SHP77 (cell line): ENCODE measurements at places on chromosomes 12 and 14.

- DNase-seq, result no peak
These were observed 337.0 kb downstream of the FSCB start for GRCh38 chr14:44170101-44170500.

- peak; percentile 3 for DNase-seq
These were observed 33.9 kb downstream of the SPX start for GRCh38 chr12:21559855-21560569.

GRCh38 chr14:67881225-67881624 is 61.6 kb downstream of the RAD51B start:
- DNase-seq, result no peak

GRCh38 chr14:96285667-96286066 is 29.7 kb downstream of the BDKRB1 start:
- no peak for DNase-seq

DNA sequence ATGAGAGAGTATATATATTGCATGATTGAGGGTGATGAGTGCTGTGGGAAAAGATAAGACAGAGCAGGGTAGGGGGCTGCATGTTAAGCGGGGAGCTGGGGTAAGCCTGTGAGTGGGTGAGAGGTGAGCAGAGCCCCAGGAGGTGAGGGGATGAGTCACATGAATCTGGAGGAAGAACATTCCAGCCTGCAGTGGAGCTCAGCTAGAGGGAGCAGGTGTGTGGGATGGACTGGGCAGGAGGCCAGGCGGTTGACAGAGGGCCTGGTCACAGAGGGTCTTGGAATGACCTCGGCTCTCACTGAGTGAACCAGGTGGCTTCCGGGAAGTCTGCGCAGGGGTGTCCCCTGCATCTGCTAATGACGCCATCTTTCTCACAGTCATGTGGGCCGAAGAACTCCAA is 44.4 kb downstream of the GIT2 start:
- peak; percentile 79 for DNase-seq

GRCh38 chr12:131674373-131674772 is 36.5 kb upstream of the SFSWAP start:
- no peak for DNase-seq

- no peak for DNase-seq
These were observed 20.1 kb upstream of the ANO2 start for GRCh38 chr12:5964913-5965900.

GRCh38 chr12:109358154-109358869 is 10.6 kb downstream of the MYO1H start:
- no peak for DNase-seq

- no peak for DNase-seq
These were observed 2.8 kb downstream of the FGD6 start for GRCh38 chr12:95214466-95214865.

DNA sequence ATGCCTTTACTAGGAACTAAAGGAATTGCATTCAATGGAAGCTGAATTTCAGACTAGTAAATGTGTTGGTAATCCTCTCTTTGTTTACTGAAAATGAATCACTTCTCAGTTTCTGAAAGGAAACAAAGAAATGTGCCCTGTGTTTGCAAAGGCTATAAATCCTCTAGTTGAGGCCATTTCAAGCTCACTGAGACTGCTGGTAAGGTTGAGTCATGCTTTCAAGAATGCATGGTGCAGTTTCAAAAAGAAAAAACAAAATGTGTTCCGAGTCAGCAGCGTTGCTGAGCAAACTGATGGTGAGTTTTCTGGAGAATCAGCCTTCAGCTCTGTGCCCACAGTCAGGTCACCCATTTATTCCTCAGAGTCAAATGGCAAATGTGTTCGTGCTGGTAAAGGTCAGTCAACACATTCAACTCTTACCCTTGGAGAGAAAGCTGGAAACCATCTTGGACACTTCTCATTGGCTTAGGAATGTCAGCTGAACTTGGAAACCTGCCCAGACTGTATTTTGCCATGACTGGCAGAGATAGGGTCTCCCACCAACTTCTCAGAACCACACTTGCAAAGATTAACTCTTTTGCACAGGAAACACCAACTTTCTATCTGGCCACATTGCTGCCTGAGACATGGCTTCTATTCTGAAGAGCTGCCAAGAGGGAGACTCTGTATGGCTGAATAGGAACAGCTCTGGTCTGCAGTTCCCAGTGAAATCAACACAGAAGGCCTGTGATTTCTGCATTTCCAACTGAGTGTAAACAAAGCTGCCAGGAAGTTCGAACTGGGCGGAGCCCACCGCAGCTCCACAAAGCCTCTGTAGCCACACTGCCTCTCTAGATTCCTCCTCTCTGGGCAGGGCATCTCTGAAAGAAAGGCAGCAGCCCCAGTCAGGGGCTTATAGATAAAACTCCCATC is 484.4 kb downstream of the ATP23 start:
- peak; percentile 26 for DNase-seq

- DNase-seq, result no peak
These were observed 111.9 kb upstream of the C14orf180 start for GRCh38 chr14:104467641-104468040.

DNA sequence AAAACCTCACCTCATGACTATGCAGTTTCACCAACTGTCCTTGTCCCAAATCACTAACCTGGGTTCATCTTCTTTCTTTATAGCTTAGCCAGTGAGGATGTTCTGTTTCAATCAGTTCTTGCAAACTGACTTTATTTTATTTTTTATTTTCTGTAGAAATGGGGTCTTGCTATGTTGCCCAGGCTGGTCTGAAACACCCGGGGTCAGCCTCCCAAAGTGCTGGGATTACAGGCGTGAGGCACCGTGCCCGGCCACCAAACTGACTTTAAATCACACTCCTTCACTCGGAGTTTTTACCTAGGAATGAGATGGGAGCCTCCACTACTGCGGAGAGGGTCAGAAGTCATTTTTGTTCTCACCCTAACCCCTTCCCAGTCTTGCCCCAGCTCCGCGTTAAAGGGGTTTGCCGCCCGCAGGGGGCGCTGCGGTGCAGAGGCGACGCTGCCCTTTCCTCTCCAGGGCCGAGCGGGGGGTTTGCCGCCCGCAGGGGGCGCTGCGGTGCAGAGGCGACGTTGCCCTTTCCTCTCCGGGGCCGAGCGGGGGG is 7.0 kb upstream of the B4GALNT3 start:
- DNase-seq, result no peak

DNA sequence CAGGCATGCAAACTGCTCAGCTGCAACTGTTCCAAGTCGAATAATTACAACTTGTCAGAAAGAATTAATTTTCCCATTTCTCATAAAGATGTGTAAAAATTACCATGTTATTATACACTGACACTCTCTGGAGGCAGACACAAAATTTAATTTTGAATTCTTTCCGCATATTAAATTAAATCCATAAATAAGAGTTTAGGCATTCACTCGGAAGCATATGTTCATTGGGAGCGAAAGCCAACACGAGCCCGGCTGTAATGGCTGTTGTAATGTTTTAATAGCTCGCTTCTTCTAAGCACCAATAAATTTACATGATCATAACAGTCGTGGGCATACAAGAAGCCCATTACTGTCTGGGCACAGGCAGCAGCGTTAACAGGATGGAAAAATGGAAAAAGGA is 189.6 kb upstream of the SOX5 start:
- no peak for DNase-seq

GRCh38 chr14:32201816-32202490 is at the start of gene RNU6-7:
TSS of gene RNU6-7 (plus strand) at chr14:32202045.
- DNase-seq, result peak; percentile 79

GRCh38 chr12:87953256-87953860 is 75.8 kb downstream of the C12orf50 start:
- DNase-seq, result peak; percentile 49

DNA sequence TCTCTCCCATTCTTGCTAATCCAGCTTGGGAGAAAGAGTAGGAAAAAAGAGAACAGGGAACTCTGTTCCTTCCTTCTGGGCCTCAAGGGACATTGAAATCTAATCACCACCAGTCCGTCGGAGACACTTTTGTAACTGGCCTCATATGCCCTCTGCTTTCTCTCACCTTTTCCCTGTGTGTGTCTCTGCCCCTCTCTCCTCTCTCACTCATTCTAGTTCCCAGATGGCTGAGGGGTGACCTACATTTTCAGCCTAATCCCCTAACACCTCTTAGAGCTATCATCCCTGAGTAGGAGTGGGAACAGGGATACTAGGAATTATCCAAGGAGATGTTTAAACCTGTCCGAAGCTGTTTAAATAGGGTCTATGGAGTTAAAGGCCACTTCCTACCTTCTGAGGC is 8.9 kb upstream of the PCK2 start:
- no peak for DNase-seq

GRCh38 chr14:65604936-65605335 is 192.4 kb downstream of the FUT8 start:
- no peak for DNase-seq

DNA sequence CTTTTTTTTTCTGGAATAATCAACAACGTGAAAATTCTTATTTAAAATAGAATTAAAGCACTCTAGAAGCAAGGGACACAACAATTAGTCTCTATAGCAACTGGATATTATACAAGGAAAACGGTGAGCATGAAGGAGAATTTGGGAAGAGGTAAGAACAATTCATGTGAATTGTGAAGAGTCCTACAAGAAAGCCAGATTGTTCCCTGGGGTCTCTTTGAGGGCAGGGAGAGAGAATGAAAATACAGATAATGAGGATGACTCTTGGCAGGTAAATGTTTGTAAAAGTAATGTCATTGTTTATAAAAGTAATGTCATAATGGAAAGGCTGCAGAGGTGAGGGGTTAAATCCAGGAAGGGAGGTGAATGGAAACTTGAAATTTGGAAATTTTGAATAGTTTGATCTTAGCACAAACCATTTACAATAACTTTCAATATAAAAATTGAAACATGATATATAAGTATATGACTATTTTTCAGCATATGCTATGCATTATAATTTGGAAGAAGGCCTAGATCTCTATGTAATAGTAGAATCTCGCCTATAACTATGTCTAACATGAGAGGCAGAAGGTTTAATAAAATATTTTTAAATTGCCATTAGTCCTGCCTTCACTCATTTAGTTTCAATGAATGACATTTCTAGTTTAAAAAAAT is 378.8 kb upstream of the DCN start:
- DNase-seq, result no peak

GRCh38 chr14:99576304-99576703 is 27.7 kb downstream of the CCDC85C start:
- DNase-seq, result no peak

DNA sequence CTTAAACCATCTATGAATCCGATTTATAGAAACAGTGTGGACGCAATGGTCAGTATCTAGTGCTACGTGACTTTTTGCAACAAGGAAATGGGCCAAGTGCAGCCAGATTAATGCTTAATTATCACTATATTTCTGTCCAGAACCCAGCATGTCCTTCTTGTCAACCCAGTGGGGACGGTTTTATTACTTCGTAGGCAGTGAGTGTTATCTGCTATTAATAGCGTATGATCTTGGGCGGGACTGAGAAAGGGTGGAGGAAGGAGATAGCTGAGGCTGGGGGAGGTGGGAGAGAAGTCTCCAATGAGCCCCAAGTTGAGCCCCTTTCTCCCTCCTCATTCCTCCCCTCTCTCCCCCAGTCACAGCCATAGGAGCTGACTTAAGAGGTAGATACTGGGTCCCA is 59.7 kb upstream of the FAM222A start:
- DNase-seq, result no peak

DNA sequence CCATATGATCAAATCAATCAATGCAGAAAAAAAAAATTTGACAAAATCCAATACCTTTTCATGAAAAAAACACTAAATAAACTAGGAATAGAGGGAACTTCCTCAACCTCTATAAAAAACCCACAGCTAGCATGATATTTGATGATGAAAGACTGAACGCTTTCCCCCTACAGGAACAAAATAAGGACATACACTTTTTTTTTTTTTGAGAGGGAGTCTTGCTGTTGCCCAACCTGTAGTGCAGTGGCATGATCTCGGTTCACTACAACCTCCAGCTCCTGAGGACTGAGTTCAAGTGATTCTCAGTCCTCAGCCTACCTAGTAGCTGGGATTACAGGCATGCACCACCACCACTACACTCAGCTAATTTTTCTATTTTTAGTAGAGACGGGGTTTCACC is 17.9 kb upstream of the CAMKK2 start:
- DNase-seq, result no peak

GRCh38 chr14:86823581-86823980 is 1169.4 kb downstream of the GALC start:
- DNase-seq, result no peak

DNA sequence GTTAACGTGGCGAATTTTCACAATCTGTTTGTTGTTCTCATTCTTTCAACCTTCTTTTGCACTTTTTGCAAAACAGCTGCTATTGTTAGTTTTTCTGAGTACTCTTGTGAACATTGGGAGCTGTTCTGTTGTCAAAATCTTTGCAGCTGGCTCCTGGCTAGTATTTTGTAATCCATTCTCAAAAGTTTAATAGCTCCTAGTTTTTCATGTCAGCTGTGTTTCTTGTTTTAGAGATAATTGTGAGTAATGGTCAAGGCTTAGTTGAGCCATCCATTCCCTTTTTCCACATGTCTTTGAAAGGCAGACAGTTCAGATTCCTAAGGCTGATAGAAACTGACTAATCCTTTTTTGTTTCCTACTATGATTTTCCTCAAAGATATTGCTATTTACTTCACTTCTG is 39.1 kb upstream of the CRADD start:
- DNase-seq, result no peak

DNA sequence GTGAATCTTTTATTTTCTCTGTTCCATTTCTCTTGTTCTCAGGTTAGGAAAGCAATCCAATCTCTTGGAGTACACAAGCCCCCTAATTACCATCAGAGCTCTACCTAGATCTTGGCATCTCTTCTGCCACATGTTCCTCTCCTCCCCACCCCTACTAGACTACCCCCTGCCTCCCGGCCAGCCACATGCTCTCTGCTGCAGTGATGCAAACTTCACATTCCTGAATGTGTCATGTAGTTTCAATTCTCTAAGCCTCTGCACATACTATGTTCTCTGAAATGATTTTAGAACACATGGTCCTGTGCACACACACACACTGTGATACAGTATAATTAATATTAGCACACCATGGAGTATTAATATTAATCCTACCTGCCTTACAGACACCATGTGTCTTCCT is 104.6 kb downstream of the EFCAB11 start:
- DNase-seq, result no peak

DNA sequence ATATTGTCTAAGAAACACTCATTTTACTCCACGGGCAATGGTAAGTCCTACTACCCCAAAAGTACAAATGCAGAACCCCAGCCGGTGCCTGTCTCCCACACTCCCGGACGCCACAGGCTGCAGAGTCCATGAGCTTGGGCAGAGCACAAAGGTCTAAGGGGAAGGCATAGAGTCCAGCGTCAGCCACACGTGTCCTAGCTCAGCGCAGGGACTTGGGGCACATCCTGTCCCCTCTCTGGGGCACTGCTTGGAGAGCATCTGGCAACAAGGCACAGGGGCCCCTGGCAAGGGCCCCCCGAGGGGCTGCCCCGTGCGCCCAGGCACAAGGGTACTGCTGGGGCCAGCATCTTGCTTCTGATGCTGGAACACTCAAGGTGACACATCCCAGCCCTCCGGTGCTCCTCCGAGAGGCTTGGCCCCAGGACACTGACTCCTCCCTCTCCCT is 58.4 kb downstream of the BCL11B start:
- DNase-seq, result no peak
